ENCODE measurements at places on chromosomes 11 and 22.

- DNase-seq, result peak; percentile 5
These were observed 20.5 kb upstream of the GRIA4 start for GRCh38 chr11:105589346-105589745.

DNA sequence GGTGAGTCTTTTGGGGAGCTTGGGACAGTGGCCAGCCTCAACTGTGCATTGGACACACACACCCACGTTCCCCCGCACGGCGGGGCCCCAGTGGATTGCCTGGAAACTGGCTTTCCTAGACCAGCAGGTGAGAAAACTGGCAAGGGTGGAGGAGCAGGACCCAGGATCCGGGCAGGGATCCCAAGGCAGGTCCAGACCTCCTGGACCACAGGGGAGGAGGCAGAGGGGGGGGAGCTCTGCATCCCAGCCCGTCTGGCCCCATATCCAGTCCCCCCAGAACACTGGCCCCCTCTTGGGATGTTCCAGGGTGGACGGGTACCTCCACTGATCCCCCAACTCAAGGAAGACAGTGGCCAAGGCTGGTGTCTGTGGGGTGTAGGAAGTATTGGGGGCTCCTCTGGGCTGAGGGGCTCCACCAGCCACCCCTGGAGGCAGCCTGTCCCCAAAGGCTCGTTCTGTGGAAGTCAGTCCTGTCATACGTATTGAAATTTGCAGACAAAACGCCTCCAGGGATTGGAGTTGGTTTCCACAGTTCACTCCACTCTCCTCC, 89.3 kb upstream of the LINC01488 start:
- no peak for DNase-seq

- no peak for DNase-seq
These were observed 120.0 kb downstream of the CADM1 start for GRCh38 chr11:115384236-115384635.

DNA sequence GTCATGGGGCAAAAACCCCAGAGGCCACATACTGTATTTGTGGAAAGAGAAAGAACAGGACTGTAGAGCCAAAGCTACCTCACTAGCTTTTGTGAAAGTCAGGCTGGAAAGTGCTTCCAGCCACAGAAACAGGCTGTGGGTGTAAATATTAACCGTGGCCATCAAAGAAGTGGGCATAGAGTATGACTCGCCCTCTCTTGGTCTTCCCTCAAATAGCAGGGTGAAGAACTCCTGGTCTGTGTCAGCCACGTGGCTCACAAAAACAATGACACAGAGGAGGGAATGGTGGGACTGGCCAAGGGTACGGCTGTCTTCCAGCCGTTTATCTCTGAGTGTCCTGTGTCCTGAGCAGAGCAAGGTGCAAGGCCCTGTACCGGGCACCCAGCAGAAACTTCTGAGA, 37.6 kb upstream of the UBASH3B start:
- DNase-seq, result no peak

DNA sequence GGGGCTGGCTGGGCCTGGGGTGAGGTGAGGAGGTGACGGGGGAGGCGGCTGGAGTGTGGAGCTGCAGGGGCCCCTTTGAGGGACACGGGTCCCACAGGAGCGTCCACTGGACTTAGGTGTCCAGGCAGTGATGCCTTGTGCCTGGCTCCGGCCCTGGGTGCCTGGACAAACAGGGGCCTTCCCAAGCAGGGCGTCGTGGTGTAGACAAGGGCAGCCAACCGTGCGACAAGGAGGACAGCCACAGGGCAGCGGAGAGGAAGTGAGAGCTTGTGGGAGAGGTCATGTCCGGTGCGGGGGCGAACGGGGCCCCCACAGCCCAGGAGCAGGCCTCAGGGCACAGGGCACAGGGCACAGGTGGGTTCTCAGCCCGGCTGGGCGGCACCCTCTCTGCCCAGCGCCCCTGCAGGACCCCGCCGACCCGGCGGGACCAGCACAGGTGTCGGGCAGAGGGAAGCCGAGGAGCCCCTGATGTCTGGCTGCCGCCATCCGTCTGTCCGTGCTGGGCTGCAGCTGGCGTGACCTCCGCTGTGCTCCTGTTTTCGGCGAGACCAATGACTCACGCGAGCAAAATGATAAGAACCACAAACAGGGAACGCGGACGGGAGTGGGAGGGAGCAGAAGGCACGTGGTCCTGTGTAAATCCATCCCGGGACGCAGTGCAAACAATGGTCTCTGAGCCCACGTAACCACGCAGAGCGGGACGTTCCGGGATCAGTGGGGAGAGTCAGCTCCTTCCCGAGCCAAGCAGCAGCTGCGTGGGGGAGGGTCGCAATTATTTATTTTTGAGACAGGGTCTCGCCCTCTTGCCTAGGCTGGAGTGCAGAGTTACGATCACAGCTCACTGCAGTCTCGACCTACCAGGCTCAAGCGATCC, 49.1 kb upstream of the A4GALT start:
- DNase-seq, result peak; percentile 89

DNA sequence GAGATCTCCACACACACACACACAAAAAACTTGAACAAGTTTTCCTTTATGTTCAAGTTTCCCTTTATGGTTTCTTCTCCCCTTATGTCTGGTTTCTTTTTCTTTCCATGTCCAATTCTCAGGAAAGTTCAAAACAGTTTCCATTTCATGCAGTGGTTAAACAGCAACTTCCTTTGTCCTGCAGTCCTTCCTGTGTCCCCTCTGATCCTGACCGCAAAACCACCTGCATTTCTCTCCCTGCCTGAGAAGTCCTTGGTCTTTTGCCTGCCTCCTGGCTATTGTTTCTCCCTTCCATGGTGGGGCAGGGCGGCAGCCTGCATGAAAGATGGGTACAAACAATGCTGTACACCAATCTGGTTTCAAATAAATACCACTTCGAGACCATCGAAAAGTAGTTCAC, 58.3 kb upstream of the SORL1 start:
- no peak for DNase-seq

- DNase-seq, result no peak
These were observed 12.9 kb upstream of the MUC6 start for GRCh38 chr11:1049431-1049891.

GRCh38 chr11:9276571-9276970, 11.4 kb upstream of the DENND5A start:
- peak; percentile 35 for DNase-seq

DNA sequence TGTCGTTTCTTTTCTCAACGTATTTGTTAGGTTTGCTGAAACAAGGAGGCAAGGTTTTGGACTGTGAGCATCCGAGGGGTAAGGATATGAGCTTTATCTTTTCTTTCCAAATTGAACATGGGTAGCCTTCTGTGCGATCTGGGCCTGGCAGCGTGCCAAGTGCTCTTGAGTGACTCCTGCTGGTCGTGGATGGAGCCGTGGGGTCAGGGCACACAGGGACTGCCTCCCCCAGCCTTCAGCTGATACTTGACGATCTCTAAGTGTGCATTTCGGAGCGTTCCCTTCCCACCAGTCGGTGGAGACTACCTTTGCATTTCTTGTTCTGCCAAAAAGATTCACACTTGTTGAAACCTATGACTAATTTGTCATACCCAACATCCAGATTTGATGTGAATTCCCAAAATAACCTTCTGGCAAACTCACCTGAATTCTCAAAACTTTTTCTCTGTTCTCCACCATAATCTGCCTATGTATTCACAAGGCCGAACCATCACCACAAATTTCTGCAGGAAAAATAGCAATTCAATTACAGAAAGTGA, 40.1 kb upstream of the CLMP start:
- DNase-seq, result peak; percentile 56

GRCh38 chr11:125773516-125773915, 5.1 kb downstream of the PATE2 start:
- no peak for DNase-seq

- peak; percentile 32 for DNase-seq
These were observed 13.0 kb upstream of the TEF start for GRCh38 chr22:41368543-41369423.

GRCh38 chr22:25786165-25786564, 44.2 kb downstream of the MYO18B start:
- no peak for DNase-seq

DNA sequence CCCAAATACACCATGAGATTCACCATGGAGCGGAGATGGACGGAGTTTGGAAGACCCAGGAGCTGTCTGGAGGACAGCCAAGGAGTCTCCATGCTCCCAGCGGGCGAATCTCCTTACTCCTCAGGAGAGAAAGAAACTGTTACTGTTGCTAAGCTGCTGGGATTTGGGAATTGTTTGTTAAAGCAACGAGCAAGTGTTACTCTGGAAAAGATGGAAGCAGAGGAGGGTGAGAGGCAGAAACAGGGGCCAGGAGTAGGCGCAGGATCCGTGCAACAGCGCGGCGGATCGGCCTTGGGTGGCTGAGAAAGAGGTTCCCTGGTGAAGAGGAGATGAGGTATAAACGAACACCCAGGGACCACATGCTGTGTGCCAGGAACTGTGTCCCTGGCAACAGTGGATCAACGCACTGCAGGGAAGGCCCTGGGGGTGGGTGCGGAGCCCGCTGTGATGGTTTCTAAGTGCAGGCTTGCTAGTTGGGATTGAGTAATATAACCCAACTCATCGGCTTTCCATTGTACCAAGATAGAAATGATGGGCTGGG, 1436.4 kb downstream of the BRD1 start:
- no peak for DNase-seq

DNA sequence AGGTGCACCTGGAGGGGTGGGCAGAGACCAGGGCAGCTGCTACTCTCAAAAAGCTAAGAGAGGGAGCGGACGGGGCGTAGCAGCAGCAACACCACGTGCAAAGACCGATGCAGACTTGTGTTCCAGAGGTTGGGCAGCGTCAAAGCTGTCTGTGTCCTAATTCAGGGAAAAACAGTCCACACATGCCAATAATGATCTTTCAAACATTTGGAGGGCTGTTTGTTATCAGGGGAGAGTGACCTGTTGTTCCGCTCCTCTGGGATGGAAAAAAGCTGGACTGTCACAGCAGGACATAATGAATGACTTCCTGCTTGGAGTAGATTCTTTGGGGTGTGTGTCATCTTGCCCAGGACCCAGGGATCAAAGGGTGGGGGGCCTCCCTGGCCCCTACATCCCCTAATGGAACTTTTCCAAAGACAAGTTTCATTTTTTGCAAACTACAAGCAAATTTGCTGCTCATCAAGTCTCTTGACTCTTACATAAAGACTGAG, 6.2 kb upstream of the FBLN1 start:
- no peak for DNase-seq

- peak; percentile 70 for DNase-seq
These were observed 20.1 kb downstream of the DGCR6L start for GRCh38 chr22:20299746-20300136.

- DNase-seq, result no peak
These were observed 141.7 kb upstream of the GRIA4 start for GRCh38 chr11:105468154-105468553.

DNA sequence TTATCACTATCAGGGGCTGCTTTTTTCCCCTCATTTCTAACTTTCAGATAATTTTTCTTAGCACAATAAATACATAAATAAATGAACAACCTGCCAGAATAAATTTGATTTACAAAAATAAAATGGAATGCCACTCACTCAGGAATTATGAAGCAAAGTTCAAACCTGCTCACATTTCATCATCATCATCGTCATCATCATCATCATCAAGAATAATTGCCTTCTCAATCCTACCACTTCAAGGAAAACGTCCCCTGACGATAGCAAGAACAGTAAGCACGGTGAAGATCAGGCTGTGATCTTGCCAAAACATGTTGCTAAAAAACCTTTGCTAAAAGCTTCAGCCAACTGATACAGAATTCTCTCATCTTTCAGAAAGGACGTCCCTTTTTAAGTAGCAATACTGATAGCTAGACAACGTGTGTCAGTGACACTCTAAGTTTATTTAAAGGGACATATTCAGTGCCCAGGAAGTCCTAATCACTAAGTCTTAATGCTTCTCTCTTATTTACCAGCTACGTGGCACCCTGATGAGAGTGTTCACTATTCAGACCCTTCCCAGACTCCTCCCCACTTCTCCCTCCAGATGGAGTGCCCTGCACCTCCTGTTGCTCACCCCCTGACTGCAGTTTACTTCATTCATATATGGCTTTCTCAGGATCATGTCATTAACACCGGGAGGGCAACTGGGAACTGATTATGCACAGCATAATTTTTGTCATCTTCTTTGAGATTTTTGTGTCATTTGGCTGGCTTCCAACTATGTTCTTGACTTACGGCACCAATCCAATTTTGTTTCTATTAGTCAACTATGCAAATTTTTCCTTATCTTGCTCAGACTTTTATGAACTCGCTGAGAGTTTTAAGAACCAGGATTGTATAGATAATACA, 200.1 kb upstream of the GUCY1A2 start:
- DNase-seq, result no peak

- DNase-seq, result no peak
These were observed 70.5 kb upstream of the TNRC6B start for GRCh38 chr22:40107244-40107643.

- DNase-seq, result no peak
These were observed 18.5 kb downstream of the CLDN5 start for GRCh38 chr22:19505735-19506126.

- no peak for DNase-seq
These were observed 77.8 kb upstream of the LINC01488 start for GRCh38 chr11:69403556-69404215.

DNA sequence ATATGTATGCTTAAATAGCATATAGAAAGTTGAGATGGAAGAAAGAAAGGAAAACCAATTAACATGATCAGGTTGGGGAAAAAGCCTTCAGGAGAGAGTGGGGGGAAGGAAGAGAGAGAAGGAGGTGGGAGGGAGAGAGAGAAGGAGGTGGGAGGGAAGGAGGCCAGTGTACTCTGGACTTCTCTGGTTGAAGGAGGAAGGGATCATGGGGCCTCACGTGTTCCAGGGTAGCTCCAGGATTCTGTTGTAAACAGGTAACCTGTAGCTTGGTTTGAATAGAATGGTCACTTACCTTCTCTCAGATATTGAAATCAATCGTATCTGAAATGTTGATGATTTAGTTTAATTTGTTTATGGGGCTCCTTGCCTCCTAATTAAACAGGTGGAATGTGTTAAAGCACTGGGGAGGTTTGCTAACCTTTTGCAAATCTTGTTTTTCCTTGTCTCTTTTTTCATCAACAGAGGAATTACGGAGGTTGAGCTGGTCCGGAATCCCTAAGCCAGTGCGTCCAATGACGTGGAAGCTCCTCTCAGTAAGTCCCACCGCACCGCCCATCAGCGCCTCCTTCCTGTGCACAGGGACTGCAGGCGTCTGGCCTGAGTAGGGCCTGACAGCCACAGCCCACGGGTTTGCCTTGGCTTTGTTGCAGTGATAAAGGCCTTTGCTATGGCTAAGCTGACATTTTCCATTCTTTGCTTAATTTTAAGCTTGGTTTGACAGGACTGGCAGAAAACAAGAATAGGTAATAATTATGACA, 115.9 kb downstream of the TBC1D22A start:
- DNase-seq, result no peak

GRCh38 chr11:119693253-119693815, 35.7 kb downstream of the NECTIN1 start:
- DNase-seq, result peak; percentile 39

Data from DMS53 (cell line).